ENCODE measurements at places on chromosomes 6 and 20. TPM values are rescaled to one million over a fixed set of nuclear protein-coding genes. Genes with fewer than 3 reads are reported as not detected.
A peak's percentile ranks its signal among the peaks of the same experiment; 100 is the strongest.

DNA sequence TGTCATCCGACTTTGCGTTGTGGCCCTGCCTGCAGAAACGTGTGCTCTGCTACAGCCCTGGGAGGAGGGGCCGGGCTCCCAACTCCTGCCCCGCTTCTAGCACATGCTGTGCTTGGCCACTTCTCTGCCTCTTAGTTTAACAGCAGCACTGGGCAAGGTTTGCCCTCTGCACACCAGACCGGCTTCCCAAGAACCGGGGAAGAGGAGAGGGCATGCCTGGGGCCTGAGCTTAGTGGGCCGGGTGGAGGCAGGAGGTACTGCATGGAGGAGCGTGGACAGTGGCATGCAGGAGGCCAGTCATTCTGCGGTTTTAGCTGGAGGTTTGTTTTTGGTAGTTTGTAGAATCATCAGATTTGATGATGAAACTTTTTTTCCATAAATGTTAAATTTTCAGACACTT is 45.5 kb downstream of the CEP43 start:
- no peak for DNase-seq

- peak; percentile 28 for DNase-seq
Measured at GRCh38 chr20:57323034-57323433, 6.6 kb upstream of the SPO11 start.

The HMGCLL1 gene
- not detected for total RNA-seq

GRCh38 chr20:25082498-25082873 is 545 bp upstream of the VSX1 start:
- no peak for DNase-seq

The TRIM40 gene
- total RNA-seq = 0.29 TPM

The NKAIN4 gene
- not detected for total RNA-seq

GRCh38 chr6:109458774-109459531 is 3.4 kb upstream of the MICAL1 start:
- DNase-seq = no peak
